Type B pancreatic cell (in vitro differentiated cells): ENCODE measurements at places on chromosomes 12 and 14.
A peak's percentile ranks its signal among the peaks of the same experiment; 100 is the strongest.

DNA sequence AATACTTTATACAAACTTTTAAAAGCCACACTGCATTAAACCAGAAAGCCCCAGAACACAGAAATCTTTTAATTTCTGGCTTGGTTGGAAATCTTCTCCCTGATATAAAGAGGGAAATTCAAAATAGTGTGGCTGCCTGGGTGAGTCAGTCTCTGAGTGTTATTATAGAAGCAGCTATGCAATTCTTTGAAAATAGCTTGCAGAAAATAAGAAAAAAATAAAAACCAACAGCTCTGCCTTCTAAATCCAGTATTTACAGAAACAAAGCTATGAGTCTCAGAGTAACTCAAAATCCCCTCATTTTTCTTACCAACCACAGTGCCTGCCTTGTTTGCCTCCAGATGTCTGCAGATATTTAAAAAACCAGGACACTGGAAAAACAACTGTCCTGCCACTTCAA lies 68.6 kb upstream of the FERMT2 start:
- no peak for DNase-seq

DNA sequence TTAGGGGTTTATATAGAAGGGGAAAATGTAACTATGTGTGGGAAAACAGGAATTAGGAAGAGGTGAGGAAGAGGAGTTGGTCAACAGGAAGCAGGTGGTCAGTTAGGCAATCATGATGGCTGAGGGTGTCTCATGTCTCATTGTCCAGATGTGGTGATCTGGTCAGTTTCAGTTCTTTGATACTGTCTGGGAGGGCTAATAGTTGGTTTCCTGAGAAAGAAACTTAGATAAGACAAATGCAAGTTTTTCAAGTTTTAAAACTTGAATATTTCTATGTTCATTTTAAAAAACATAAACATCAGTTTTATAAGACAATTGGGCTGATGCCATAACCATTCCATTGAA lies 1121.8 kb upstream of the USP15 start:
- no peak for DNase-seq

- DNase-seq: no peak
Observed at GRCh38 chr12:32298917-32299316, 100.4 kb upstream of the FGD4 start.

DNA sequence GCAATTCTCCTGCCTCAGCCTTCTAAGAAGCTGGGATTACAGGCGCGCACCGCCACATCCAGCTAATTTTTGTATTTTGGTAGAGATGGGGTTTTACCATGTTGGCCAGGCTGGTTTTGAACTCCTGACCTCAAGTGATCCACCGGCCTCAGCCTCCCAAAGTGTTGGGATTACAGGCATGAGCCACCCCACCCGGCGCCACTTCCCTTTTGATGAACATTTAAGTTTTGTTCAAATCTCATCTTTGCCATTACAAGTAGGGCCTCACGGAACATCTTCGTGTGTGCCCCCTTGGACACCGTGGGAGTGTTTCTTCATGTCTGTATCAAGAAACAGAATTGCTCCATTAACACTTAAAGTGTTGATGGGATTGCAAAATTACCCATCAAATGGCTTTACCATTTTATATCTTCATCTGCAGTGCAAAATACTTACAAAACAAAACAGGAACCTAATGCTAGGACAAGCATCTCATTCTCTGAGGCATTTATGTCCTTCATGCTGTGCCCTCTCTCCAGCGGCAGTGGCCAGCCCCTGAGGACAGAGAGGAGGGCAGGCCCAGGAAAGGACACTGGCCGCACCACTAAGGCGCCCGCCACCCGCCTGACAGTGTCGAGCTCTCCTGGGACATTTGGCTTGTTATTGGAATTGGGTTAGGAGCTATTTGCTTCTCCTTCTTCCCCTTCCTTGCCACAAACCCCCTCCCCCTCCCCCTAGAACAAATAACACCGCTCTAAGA lies 61.7 kb downstream of the RFX4 start:
- no peak for DNase-seq

DNA sequence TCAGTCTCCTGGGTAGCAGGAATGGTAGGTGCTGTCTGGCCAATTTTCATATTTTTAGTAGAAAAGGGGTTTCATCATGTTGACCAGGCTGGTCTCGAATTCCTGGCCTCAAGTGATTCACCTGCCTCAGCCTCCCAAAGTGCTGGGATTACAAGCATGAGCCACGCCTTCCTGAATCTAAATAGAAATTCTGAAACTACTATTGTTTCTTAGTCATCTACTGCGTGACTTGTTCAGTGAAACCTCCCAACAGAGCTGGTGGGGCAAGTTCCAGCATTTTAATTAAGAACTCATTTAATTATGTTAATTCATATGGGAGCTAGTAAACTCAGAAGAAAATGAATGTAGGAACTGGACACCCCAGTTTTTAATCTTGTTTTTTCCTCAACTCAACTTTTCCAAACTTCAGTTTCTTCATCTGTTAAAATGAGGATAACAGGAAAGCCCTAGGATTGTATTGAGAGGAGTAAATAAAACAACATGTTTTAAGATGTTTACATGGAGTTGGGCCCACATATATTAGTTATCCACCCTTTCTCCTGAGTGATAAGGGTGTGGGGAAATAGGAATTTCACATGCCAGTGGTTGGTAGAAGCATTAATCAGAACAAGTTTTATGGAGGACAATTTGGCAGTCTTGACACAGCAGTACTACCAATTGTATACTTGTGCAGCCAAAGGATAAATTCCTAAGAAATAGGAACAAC lies 335.8 kb upstream of the E2F7 start:
- no peak for DNase-seq

- peak; percentile 84 for DNase-seq
Observed at GRCh38 chr12:8032242-8033152, at the start of gene FOXJ2. Gene FOXJ2, plus strand, starts transcription at chr12:8032716. Its CDS starts 7,117 bp downstream, at chr12:8039833.

- no peak for DNase-seq
Observed at GRCh38 chr12:1309613-1310012, 284.8 kb downstream of the FBXL14 start.

DNA sequence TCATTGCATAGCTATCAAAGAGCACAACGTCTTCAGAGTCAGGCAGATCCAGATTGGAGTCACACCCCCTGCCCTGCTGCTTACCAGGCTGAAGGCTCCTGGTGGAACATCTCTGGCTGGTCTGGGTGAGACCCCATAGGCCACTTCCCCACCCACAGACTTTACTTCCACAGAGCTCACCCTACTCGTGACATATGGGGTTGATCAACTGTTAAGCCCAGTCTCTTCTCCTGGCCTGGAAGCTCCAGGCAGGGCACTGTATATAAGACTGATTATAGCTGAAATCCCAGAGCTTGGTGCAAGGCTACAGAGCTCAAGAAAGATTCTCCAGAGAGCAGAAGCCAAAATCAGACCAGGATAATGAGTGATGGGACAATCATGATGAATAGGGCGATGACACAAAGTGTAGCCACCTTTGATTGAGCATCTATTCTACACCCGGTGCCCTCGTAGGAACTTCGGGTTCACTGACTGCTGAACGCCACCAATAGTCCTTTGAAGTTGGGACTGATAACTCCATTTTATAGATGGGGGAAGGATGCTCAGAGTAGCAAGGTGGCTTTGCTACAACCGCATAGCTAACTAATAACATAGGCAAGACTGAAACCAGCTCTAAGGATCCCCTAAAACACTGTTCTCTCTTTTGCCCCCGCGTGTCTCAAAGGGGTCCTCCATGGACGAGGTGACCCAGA lies 287.8 kb downstream of the BCL11B start:
- no peak for DNase-seq

DNA sequence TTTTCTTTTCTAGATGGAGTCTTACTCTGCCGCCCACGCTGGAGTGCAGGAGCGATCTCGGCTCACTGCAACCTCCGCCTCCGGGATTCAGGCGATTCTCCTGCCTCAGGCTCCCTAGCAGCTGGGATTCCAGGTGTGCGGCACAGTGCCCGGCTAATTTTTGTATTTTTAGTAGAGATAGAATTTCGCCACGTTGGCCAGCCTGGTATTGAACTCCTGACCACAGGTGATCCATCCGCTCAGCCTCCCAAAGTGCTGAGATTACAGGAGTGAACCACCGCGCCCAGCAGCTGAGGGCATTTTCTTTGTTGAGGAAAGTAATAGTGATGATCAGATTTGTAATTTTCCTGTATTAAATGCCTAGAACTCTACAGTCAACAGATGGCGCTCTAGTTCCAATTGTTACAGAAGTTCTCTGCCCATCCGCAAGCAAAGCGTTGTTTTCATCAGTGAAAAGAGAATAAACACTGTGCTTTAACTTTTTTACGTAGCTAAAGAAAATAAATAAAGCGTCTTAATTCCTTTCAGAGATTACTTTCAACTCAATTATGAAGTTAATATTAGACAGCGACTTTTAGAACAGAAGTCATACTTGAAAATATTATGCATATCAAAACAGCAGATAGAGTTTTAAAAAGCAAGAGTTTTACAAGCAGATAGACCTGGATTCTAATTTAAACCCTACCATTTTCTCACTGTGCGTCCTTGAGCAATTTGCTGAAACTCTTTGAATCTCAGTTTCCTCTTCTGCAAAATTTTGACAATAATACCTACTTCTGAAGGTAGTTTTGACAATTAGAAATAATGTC lies 335.1 kb downstream of the DUSP6 start:
- peak; percentile 66 for DNase-seq

DNA sequence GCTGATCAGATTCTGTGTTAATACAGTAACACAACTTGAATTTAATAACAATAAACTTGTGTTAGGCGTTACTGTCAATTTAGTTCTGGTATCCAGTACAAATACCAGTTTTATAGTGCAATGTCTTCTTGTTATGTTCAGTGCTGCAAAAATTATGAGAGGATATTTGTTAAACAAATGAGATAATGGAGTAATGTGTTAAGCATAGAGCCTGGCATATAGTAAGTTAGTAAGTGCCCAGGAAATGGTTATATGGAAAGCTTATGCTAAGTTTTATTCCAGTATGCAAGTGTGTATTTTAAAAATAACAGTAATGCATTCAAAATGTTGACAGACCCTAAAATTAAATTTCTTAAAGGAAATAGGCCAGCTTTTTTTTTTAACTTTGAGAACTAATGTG lies 1.8 kb downstream of the VRK1 start:
- no peak for DNase-seq

DNA sequence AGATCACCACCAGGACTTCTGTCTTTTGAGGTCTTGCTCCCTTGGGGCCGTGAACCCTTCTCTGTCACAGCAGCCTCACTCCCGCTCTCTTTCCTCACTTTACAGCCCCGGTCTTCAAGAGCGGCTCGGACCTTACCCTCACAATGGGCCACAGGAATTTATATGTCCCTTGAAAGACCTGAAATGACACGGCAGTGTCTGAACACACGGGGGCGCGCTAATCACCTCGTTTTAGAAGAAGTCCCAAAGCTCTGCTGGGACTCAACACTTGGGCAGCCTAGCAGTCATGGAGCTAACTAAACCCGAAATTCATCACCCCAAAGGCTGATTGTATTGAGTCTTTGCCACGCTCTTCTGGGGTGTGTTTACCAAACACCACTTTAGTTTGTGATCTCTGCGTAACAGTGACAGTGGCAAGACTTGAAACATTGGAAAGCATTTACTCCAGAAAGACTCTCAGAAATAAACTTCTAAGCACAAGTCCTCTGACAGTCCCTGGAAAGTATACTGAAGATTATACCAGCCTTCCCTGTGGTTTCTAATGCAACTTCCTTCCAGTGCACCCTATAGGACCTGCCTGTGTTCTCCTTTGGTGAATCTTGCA lies 29.0 kb downstream of the SERPINA11 start:
- peak; percentile 71 for DNase-seq

DNA sequence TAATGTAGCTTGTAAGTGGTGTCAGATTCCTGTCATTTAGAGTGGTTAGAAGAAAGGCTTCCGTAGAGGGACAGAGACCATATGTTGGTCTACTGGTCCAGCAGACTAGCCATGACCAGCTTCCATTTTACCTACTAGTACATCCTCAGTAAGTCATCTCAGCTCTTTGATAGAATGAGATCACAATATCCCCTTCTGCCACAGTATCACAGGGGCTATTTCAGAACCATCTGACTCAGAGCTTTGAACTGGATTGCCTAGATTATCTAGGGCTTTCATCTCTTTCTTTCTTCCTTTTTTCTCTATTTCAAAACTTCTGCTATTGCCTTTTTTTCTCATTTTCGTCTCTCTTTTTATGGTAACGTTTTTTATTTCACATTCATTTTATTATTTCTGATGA lies 4.7 kb downstream of the ZDHHC17 start:
- DNase-seq: no peak

GRCh38 chr12:92968176-92968813 lies 39.2 kb upstream of the EEA1 start:
- no peak for DNase-seq

DNA sequence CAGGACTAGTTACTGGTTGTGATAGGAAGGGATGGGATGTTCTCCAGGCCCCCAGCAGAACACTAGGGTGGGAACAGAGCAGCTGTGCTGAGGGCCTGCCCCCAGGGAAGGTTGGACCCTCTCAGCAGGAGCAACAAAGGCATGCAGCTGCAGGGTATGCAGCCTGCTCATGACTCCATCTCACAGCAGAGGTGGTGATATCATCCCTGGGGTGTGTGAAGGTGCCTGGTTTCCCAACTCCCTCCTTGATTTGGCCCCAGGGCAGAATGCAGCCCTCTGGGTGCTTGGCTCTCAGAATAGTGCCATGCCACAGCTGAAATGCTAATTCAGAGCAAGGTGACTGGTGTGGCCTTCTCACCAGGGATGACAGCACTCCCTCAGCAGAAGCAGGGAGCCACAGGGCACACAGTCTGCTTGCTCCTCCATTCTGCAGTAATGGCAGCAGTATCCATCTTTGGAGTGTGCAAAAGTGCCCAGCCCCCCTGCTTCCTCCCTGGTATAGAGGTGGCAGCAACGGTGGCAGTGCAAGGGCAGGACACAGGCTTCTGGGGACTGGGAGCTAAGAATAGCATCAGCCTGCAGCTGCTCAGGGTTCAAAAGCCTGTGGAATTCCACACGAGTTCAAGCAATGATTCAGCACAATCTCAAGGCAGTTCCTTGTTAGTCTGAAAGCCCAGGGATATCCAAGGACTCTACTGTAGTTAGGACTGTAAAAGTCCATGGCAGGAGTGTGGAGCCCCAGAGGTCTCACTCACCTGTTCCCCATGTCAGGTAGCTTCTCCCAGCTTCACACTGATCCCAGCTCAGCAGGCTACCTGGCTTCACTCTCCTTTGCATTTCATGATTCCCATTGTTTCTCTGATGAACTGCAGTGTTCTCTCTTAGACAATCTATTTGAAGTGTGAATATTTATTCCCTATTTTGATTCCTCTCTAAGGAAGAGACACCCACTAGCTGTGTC lies 298.1 kb upstream of the FOXG1 start:
- no peak for DNase-seq

DNA sequence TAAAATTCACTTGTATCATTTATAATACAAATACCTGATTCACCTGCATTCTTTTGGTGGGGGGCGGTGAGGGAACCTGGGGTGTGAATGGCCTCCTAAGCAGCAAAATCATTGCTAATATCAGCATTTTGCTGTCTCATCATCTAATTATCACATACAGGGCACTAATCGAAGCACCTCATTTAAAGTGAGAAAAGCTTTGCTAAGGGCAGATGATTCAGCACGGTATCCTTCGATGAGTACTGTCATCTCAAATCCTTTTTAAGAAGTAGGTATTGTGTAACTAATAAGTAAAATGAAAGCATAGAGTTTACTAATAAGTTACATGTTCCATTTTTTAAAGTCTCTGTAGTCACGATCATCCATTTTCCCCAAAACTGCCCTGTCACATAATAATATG lies 278.1 kb upstream of the SOX5 start:
- no peak for DNase-seq
